ENCODE measurements at places on chromosomes 2 and 18.

DNA sequence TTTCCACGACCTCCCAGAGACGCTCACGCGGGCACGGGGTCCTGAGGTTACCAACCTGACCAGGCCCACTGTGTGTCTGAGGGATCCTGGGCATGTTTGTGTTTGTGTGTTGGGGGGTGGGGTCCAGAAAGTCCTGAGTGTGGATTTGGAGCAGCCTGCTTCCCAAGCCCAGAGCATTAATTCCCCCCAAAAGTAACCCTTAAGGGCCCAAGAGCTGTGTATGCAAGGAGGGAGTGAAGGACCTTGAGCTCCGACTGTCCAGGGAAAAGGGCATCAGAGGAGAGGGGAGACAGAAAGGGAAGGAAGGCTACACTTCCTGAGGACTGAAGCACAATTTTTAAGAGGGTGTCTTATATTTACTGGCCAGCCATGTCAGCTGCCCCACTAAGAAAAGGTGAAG is 5.2 kb upstream of the SIX3 start:
- DNase-seq: no peak

GRCh38 chr2:26245810-26246209 is 1.1 kb downstream of the HADHB start:
- no peak for DNase-seq

- DNase-seq: no peak
These were observed 115.0 kb upstream of the RNU4ATAC start for GRCh38 chr2:121415727-121416126.

DNA sequence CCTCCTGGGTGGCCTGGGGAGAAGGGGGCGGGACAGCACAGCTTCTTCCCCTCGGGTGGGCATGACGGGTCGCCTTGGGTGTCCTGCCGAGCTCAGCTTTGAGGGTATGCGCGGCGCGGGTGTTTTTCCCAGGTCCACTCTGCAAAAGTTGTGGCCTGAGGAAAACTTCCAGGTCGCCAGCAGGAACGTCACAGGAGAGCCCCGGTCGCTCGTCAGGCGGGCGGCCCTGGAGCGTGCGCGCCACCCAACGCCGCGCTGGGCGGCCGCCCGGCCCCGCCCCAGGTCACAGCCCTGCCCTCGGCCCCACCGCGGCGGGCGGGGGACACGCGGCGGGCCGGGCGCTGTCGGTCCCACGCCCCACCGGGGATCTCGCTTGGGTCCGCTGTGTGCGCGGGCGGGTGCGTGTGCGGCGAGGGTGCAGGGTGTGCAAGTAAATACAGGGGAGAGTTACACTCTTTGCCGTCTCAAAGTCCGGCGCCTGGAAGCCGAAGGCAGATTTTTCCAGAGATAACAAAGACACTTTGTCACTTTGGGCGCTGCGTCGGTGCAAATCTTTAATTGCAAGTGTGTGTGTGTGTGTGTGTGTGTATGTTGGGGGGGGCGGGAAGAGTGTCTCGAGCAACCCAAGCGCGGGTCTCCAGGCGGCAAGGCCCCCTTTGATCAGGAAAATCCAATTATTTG is 616 bp upstream of the SP5 start:
- no peak for DNase-seq

DNA sequence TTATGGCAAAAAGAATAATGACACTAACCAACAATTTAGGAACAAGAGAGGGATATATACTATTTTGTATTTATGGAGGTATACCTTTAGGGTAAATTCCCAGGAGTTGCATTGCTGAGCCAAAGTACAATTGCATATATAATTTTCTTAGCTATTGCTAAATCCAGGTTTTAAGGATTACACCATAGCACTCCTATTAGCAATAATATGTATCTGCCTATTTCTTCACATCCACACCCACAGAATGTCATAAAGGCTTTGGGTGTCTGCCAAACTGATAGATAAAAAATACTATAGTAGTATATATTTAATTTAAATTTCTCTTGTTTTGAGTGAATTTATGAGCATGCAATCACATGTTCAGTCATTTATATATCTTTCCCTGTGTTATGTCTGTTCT is 11.5 kb upstream of the SERPINB13 start:
- no peak for DNase-seq

- no peak for DNase-seq
These were observed 1.1 kb downstream of the EVA1A start for GRCh38 chr2:75559680-75560021.

GRCh38 chr2:45182667-45183295 is 173.5 kb upstream of the SIX2 start:
- DNase-seq: no peak

- DNase-seq: no peak
These were observed 59.0 kb downstream of the BARD1 start for GRCh38 chr2:214750529-214750928.

DNA sequence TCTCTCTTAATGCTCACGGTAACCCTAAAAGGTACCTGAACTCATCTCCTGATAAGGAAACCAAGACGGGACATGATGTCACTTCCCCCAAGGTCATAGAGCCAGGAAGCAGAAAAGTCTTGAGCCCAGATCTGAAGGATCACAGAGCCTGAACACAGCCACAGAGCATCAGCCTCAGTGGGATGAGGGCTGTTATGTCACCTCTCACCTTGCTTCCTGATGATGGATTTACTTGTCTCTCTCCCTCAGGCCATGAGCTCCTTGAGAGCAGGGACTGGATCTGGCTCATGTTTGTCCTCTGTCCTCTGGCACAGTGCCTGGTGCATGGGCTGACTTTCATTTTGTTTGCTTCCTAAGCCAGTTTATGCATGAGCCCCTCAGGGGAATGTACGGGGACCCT is 54.2 kb downstream of the SERTAD2 start:
- DNase-seq: no peak

DNA sequence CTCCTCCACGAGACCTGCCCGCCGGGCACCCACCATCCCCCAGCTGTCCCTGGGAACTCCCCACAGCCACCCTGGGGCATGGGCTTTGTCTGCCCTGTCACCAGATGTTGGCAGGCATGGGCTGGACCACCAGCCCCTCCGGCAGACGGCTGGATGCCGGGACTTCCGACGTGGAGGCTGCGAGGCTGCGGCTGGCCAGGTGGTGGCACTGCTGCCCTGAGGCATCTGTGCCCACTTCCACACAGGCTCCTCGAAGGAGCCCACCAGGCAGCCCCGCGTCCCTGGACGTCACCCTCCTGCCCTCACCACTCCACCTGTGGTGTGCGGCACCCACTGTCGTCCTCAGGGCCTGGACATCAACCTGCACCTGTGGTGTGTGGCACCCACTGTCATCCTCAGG is 319.9 kb upstream of the SALL3 start:
- no peak for DNase-seq

DNA sequence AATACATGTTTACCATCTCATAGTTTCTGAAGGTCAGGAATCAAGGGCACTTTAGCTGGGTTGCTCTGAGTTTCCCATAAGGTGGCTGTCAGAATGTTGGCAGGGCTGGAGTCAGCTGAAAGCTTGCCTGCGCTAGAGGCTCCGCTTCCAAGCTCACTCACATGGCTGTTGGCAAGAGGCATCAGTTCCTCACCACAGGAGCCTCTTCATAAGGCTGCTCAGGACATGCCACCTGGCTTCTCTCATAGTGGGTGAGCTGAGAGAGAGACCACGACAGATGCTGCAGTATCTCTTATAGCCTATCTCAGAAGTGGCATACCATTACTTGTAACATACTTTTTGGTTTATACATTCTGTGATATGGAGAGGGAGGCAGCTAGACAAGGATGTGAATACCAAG is 7.2 kb downstream of the HADHB start:
- DNase-seq: no peak

DNA sequence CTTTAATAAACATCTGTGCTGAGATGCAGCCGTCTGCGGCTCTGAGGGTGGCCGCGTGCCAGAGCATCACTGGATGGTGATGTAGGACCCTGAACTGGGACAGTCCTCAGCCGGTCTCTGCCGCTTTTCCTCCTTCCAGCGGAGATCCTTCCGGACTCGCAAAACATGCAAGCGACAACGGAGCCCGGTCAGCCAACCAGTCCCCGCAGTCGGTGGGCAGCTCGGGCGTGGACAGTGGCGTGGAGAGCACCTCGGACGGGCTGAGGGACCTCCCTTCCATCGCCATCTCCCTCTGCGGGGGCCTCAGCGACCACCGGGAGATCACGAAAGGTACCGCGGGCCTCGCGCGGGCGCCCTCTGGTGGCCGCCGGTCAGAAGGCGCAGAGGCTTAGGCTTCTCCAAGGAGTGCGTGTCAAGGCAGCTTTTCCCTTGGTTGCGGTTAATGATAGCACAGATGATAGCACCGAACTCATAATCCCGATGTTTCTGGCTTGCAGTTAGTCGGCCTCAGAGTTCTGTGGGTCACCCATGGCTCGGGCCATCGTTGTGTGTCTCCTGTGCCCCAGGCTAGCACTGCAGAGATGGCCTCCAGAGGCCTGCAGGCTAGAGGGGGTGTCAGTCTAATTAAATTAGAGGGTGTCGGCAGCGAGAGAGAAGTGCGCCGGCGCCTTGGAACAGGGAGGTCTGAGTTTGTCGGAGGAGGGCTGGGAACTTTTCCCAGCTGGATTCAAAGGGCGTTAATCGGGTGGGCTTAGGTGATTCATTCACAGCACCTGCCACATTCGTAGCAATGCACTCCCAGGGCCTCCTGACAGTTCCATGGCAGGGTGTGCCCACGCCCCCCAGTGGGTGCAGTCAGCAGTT is 38.5 kb downstream of the LPIN1 start:
- DNase-seq: peak; percentile 50
